ENCODE measurements at places on chromosomes 1 and 21. TPM values are rescaled to one million over a fixed set of nuclear protein-coding genes. Genes with fewer than 3 reads are reported as not detected.

CFHR3 gene
- total RNA-seq = not detected

MFAP2 gene
- total RNA-seq = 79.5 TPM

GPR153 gene
- total RNA-seq = 2.3 TPM

CYP4B1 gene
- not detected for total RNA-seq

LIN28A gene
- 0.08 TPM for total RNA-seq

PAPPA2 gene
- total RNA-seq = 0.53 TPM

MROH9 gene
- 0.15 TPM for total RNA-seq

RPRD2 gene
- total RNA-seq = 4.1 TPM

INAVA gene
- total RNA-seq = not detected

ASTN1 gene
- not detected for total RNA-seq

Data from smooth muscle cell of the coronary artery (primary cell).